C1 segment of cervical spinal cord (tissue), 14 donors: ENCODE measurements at places on chromosomes 3 and 15.
A peak's percentile ranks its signal among the peaks of the same experiment; 100 is the strongest.

DNA sequence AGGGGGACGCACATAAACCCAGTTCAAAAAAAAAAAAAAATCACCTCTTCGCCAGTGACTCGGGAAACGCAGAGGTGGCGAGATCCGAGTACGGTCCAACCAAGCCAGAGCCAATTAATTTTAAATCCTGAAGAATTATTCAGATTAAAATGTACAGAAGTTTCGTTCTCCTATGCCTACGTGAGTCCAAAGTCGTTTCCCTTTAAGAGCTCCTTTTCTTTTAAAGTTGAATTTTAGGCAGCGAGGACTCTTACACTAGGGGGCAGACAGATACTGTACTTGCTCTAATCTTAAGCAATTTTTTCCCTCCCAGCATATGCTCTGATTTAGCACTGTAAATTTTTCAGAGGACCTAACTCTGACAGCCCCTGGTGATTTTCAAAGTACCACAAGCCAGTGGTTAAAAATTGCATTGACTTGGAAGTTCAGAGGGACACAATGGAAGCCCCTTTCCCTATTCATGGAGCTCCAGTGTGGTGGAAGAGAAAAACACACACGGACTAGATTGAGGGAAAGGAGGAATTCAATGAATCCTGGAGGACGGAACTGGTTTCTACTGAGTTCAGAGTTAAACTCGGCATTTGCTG is 3.3 kb upstream of the NR2F2 start:
- DNase-seq = no peak

- no peak for DNase-seq
Observed at GRCh38 chr15:27646531-27646930, 452.6 kb downstream of the OCA2 start.

- no peak for DNase-seq
Observed at GRCh38 chr3:192545333-192545732, 182.0 kb downstream of the FGF12 start.

DNA sequence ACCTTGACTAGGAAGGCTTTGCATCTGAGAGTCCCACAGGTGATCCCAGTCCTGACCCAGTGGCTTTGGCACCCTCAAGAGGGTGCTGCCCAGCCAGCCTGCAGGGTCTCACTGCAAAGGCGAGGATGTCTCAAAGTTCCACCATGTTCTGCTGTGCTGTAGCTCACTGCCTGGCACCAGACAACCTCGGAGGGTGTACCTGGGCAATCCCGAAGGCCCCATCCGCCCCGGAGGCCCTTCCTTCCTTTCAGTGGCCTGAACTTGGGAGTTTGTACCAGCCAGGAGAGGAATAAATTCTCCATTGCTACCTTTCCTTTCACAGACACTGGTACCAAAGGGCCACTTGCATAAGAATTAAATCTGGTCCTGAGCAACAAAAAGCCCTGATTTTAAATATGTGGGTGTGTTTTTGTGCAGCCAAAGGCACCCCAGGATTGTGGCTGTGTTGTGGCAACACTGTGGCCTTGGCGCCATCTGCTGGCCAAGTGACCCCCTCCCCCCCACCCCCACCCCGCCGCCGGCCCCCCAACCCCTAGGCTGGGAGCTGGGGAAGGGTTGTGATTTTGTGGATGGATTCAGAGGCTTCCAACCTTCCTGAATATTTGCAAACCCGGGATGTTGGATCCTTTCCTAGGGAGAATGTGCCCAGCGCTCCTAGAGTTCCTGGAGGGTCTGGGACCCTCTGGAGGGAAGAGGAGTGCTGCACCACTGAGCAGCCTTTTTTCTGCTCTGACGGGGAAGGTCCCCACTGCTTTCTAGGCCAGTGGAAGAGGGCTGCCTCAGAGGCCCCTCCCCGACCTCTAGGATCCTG is 9.7 kb upstream of the PTPN23 start:
- DNase-seq = no peak

- peak; percentile 14 for DNase-seq
Observed at GRCh38 chr3:193780810-193781478, 187.9 kb downstream of the OPA1 start.
